Smooth muscle cell of bladder (primary cell): ENCODE measurements at places on chromosomes 7 and 10. TPM values are rescaled to one million over a fixed set of nuclear protein-coding genes. Genes with fewer than 3 reads are reported as not detected.

The CALN1 gene
- total RNA-seq: not detected in 2 replicates

The SEMA3D gene
- total RNA-seq: 4.6 and 12.1 TPM in 2 replicates

The ZNF33A gene
- total RNA-seq: 9.7 and 10.1 TPM in 2 replicates

The ZNF511 gene
- 20.5 and 25.7 TPM in 2 replicates for total RNA-seq

The ALOX5 gene
- total RNA-seq: not detected in 2 replicates

The LRMDA gene
- total RNA-seq: 1.1 and 1.6 TPM in 2 replicates

The C10orf67 gene
- total RNA-seq: 0.14 TPM in 1 of 2 replicates, not detected in the other

The LIPM gene
- not detected in 2 replicates for total RNA-seq

The MKI67 gene
- total RNA-seq: 0.74 and 1.6 TPM in 2 replicates

The REPIN1 gene
- total RNA-seq: 34.6 and 38.4 TPM in 2 replicates

The IKZF1 gene
- total RNA-seq: not detected in 2 replicates

The STEAP2 gene
- 36.7 and 50.3 TPM in 2 replicates for total RNA-seq

The DOCK1 gene
- total RNA-seq: 84.2 and 98.5 TPM in 2 replicates

The PHYH gene
- 18.3 and 26.3 TPM in 2 replicates for total RNA-seq

The PLAC9 gene
- total RNA-seq: 12.3 and 18.9 TPM in 2 replicates

The NKX2-3 gene
- not detected in 2 replicates for total RNA-seq

The CALHM1 gene
- not detected in 2 replicates for total RNA-seq

The SORCS1 gene
- 0.14 and 0.18 TPM in 2 replicates for total RNA-seq

The SLC29A4 gene
- total RNA-seq: 3.8 and 5.7 TPM in 2 replicates

The MMRN2 gene
- total RNA-seq: 1.7 and 1.8 TPM in 2 replicates

The SPDYE2 gene
- total RNA-seq: not detected in 2 replicates

The NUTM2E gene
- under 0.01 TPM in 1 of 2 replicates, not detected in the other for total RNA-seq

The IDI2 gene
- total RNA-seq: not detected in 2 replicates

The CPN1 gene
- not detected in 2 replicates for total RNA-seq

The GRID2IP gene
- not detected in 2 replicates for total RNA-seq

The ASB10 gene
- total RNA-seq: not detected in 2 replicates

The SDK1 gene
- total RNA-seq: 4.1 and 6.5 TPM in 2 replicates

The CTTNBP2 gene
- total RNA-seq: 0.28 and 2.3 TPM in 2 replicates

The PTF1A gene
- not detected in 2 replicates for total RNA-seq

The EIF4EBP2 gene
- 14.4 and 20.4 TPM in 2 replicates for total RNA-seq

The TRPV5 gene
- total RNA-seq: not detected in 2 replicates

The C10orf71 gene
- total RNA-seq: not detected in 2 replicates

The MICU1 gene
- total RNA-seq: 53.5 and 58.0 TPM in 2 replicates

The CCDC7 gene
- total RNA-seq: 13.7 and 15.7 TPM in 2 replicates

The WASHC2C gene
- 40.5 and 54.4 TPM in 2 replicates for total RNA-seq

The RGR gene
- total RNA-seq: not detected in 2 replicates

The SPDYE1 gene
- total RNA-seq: not detected in 2 replicates

The PDE6C gene
- total RNA-seq: not detected in 2 replicates

The PPA1 gene
- 191 and 270 TPM in 2 replicates for total RNA-seq

The PSTK gene
- total RNA-seq: 4.3 and 4.7 TPM in 2 replicates

The HYAL4 gene
- not detected in 2 replicates for total RNA-seq

The EBLN1 gene
- not detected in 2 replicates for total RNA-seq

The FUOM gene
- total RNA-seq: 6.7 and 15.5 TPM in 2 replicates

The TLX1 gene
- not detected in 2 replicates for total RNA-seq

The PAOX gene
- 6.0 TPM in 2 replicates for total RNA-seq

The MASTL gene
- 6.8 and 8.1 TPM in 2 replicates for total RNA-seq

The TFEC gene
- total RNA-seq: under 0.01 TPM in 2 replicates

The AKR1C8 gene
- not detected in 2 replicates for total RNA-seq

The CFAP58 gene
- total RNA-seq: 0.92 and 1.3 TPM in 2 replicates

The AQP1 gene
- 1.00 and 1.5 TPM in 2 replicates for total RNA-seq

The ITGA8 gene
- 1.3 and 8.5 TPM in 2 replicates for total RNA-seq
